NCI-H1436 treated with DMSO at 0.1 percent for 48 hours (cell line): ENCODE measurements at places on chromosomes 2 and 18.

GRCh38 chr2:125745514-125745913 is 910.4 kb upstream of the GYPC start:
- DNase-seq: no peak

DNA sequence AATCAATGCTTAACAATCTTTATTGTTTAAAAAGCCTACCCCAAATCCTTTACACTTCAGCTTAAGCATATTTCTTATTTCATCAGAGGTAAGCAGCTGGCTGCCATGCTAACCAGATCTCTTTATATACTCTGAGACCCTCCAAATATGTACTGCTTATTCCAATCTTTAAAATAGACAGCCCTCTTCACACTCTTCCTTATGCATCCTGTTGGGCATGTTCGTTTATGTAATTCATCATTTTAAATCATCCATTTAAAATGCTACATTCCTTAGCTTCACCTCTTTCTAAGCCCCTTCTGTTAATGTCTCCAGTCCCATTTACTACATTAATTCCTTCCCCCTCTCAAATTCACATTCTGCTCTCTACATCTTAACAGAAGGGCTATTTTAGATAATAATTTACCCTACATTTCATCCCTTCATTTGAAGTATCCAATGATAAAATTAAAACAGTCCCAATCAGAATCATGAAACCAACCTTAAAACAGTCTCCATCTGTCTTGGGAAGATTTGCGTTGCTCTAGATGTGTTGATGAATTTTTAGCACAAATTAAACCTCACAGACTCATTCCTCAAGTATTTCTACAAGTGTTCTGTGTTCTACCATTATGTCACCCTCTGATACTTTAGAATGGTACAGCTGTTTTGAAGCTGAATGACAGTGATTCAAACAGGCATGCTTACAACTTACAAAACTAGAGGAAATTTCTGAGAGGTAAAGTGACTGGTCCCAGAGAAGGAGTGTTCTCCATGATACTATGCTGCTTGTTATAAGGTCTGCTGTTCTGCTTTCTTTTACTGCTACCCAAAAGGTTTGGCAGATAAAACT is 59.1 kb downstream of the ZNF385B start:
- DNase-seq: no peak

- DNase-seq: no peak
Observed at GRCh38 chr2:38293152-38293865, 83.8 kb downstream of the ATL2 start.

DNA sequence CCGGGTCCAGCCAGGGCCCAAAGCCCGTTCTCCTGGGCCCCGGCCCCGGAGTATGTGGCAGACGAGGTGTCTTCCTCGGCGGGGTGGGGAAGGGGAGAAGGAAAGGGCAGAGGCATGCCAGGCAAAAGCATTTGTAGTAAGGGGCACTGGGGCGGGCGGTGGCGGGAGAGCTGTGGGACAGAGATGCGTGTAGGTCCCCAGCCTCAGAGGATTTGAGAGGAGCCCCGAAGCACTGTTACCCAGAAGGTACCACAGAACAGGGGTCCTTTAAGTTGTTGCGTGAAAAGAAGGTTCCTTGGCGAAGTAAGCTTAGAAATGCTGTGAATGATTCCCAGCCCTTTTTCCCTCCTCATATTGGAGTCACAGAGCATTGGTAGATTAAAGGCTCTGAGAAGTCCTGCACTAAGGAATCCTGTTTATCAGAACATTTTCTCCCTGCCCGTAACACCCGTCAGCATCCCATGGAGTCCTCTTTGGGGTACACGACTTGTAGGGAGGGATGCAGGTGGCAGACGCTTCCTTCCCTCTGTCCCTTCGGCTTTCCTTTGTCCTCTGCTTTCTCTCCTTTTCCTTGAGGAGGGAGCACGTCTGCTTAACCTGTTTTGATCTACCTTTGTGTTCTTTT is 12.5 kb downstream of the GAREM2 start:
- no peak for DNase-seq

DNA sequence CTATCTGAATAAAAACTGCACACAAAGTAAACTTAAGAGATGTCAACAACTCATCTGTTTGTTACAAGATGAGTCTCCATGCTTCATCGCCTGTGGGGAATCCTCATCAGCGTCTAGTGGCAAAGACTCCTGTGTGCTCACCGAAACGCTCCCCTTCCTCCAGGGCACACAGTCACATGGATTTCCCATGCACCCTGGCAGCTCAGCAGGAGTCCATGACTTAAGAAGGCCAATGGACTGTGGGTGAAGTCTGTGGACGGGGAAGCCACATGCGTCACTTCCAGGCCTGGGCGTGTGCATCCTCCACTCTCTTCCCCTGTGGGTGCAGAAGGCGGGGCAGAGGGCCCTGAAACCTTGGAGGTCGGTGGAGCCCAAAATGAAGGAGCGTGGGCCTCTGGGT is 41.1 kb downstream of the ID2 start:
- DNase-seq: no peak

DNA sequence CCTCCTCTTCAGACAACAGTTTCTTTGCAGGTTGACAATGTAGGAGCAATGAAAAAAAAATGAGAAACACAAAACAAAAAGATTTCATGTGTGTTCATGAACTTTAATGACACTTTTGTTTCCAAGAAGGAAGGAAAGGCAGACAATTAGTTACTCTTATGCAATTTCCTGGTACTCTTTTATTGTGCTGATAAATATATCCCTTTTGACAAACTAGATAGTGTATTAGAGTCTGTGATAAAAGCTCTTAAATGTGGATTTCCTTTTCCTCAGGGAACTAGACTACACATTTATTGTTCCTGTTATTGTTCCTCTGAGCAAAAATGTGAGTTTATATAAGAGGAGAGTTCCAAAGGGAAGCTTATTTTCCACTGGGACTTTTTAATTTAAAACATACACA is 188.7 kb upstream of the NRXN1 start:
- no peak for DNase-seq

DNA sequence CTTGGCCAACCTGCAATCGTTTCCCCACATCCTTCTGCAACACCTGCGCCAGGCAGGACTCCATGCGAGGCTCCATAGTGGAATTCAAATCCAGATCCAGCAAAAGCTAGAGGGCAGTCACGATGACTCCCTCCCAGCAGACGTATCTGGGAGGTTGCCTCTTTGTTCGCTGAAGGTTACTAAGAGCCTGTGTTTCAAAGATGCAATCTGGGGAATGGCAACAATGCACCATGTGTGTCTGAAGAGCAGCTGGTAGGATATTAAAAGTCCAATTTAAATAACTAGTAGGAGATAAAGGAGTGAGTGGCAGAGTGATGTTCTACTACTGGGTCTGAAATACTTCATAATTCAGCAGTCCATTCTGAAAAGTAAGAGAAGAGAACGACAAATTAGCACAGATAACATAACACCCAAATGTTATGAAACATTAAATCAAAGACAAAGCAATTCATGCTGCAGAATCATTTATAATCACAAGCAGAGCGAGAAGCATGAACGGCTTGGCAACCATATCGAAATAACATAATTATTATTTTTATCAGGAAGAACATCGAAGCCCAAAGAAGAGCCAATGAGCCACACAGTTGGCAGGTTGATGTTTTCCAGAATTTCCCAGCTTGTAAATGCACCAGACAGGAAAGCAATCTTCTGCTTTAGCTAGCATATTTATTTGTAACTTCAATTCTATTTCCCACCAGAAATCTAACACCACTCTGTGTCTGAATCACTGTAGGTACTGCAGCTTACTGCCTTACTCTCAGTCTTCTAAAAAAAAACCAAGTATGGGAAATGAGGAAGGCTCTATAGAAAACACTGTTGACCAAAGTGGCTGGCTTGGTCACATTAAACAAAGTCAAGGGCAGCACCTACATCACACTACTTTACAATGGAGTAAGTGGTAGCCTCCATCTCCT is 43.2 kb downstream of the CLASP1 start:
- no peak for DNase-seq

DNA sequence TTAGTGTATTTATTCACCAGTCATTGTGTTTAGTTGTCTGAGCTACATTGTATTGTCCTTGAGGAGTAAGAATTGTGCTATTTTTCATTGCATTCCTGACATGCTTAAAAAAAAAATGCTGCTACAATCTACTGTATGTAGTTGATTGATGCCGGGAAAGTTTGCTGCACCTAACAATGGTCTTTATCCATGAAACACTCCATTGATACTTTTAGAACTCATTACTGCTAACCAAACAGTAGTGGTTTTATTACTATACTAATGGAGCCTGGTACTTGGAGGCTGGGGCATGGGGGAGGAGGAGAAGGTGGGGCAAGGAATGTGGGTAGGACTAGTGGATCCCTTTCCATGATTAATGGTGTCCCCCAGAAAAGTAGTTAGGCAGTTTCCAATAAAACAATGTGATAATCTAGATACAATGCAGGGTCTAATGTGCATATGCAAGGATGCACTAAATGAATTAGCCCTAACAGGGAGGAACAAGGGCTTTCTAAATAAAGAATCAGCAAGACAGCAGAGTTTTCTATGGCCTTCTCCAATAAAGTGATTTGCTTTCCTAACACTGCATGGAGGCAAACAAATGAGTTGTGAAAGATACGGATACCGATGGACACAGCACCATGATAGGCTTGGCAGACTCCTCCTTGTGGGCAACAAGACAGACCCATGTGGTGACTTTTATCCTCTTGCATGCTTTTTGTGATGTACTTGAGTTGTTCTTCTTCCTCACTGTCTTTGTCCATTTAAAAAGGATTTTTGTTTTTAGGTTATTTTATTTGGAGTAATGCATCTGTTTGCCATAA is 78.5 kb downstream of the FMNL2 start:
- no peak for DNase-seq

DNA sequence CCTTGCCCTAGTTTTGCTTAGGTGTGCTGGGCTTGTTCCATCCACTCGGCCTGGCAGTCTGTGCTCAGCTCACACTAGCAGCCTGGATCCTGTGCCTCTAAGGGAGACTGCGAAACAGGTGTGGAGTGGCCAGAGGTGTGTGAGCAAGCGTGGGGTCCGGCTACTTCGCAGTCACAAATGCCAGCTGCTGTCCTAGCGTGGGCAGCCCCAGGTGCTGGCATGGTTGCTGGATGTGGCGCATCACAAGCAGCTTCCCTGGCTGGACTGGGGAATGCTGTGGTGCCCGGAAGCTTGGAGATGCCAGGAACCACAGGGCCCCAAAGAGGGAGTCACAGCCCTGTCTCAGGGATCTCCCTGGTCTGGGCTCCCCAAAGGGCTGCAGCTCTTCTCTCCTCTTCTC is 119.0 kb upstream of the TMEFF2 start:
- DNase-seq: no peak

DNA sequence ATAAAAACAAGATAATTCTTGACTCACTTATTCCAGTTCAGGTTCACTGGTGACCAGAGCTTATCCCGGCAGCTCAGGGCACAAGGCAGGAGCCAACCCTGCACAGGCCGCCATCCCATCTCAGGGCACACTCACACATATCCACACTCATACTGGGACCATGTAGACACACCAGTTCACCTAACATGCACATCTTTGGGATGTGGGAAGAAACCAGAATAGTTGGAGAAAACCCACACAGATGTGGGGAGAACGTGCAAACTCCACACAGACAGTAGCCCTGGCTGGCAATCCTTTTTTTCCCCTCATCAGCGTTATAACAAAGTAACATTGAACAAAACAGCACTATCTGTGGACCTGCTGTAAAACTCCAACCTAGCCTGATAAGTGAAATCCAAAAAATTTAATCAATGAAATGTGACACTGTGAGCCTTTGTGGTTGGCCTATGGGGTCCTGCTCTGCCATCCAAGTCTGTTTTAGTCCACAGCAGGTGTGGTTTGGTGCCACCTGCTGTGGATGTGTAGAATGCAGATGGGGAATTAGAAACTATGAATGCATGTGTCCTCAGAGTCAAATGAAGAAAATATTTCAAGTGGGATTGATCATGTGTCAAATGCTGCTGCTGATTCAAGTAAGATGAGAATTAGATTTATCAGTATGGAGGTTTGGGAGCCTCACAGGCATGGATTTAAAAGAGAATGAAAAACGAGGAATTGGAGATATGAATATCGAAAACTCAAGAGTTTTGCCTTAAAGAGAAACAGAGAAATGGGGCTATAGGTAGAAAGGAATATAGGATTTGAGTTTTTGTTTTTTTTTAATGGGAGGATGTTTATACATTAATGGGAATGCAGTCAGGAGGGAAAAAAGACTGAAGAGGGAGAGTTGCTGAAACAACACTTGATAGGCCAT is 47.0 kb downstream of the UGP2 start:
- no peak for DNase-seq

GRCh38 chr18:7224198-7224597 is 6.7 kb upstream of the LRRC30 start:
- DNase-seq: no peak

DNA sequence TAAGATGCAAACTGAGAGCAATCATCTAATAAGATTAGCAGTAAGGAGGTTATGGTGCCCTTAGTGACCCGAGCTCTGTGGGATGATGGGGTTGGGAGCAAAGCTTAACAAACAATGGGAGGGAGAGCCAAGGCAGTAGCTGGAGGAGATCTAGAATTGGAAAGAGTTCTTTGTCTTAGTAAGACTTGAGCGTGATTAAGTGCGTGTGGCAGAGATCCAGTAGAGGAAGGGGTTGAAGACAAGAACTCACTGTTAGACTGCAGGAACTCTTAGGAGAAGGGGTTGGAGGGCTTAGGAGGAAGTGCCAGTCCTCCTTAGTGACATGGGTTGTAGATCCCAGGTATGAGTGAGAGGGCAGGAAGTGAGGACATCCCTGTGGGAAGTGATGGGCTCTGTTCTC is 184.7 kb downstream of the GFPT1 start:
- no peak for DNase-seq

- DNase-seq: no peak
Observed at GRCh38 chr2:128721096-128721495, 402.4 kb upstream of the HS6ST1 start.

DNA sequence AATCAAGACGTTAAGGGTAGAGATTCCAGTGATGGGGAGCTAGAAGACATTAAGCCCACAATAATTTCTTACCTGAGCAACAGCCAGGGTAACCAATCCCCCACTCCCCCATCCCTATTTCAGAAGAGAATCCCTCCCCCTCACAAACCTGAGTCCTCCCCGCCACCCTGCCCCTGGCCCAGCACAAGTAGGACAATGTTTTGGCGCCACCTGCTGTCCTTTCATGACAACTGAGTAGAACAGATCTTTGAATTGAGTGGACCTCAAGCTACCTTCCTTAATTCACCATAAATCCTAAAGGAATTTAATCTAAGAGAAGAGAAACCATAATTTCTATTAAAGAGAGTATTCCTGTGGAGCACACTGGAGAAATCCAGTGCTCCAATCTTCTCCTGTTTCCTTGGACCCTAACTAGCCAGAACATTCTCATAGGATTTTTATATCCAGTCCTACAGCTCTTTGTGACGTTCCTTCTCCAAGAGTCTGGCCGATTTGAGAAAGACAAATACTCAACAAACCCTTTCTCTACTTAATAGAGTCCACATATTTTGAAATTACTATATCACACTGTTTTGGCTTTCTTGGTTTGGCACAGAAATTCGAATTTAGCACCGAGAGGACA is 41.1 kb downstream of the NHEJ1 start:
- DNase-seq: no peak

DNA sequence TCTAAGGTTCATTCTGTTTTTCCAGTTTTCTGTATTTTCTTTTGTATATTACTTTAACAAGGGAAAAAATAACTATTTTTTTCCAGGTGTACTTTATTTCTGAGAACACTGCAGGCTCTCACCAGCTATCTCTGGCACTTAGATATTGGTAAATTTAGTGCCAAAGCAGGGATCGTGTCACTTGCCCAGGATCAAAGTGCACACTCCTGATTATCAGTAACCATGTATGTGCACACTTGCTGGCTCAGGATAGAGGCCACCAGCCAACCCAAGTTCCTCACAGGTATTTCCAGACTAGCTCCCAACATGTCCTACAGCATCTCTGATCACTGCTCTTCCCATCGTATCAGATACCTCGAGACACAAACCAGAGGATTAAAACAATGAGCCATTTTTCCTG is 5.8 kb upstream of the FZD5 start:
- DNase-seq: no peak

- DNase-seq: no peak
Observed at GRCh38 chr2:159098921-159099411, 130.5 kb downstream of the TANC1 start.
